Endothelial cell (in vitro differentiated cells): ENCODE measurements at places on chromosomes 5 and 9. TPM values are rescaled to one million over a fixed set of nuclear protein-coding genes. Genes with fewer than 3 reads are reported as not detected.

STPG3 gene
- not detected for total RNA-seq

ECSCR gene
- total RNA-seq: 565 TPM

HEMGN gene
- 0.44 TPM for total RNA-seq

SLC25A46 gene
- 31.6 TPM for total RNA-seq

TMC1 gene
- not detected for total RNA-seq

PTGS1 gene
- 33.4 TPM for total RNA-seq

CDH18 gene
- 0.33 TPM for total RNA-seq

ANKRD18B gene
- total RNA-seq: 0.41 TPM
